T-helper 2 cell (primary cell): ENCODE measurements at places on chromosomes 16 and 17.

GRCh38 chr16:4380119-4381063 lies 8.7 kb downstream of the VASN start:
- no peak for DNase-seq

GRCh38 chr17:50476545-50477315 lies 1.9 kb upstream of the RSAD1 start:
- no peak for DNase-seq

DNA sequence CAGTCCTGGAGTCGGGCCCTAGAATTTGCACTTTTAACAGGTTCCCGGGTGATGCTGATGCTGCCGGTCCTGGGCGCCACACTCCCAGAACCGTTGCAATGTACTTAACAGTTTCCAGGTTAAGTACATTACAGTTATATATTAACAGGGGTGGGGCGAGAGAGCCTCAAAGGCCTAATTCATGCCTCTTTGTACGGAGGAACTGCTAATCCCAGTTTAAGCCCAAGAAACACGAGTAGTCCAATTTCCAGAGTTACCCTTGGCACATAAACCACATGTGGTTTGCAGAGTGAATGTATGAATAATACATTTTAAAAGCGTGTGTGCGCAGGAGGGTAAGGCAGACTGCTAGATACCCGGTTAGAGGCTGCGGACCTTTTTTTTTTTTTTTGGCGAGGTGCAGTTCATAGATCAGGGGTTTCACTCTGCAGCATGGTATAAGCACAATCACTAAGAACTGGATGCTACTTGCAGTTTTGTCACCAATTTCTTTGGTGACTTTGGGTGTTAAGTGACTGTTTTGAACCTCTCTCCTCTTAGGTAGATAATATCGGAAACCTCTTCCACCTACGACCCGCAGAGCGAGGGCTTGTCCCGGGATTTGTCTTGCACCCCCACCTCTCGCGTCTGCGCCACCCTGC lies 713 bp downstream of the COX11 start:
- DNase-seq = no peak

GRCh38 chr16:53605356-53605755 lies 98.3 kb downstream of the RPGRIP1L start:
- DNase-seq = no peak

GRCh38 chr17:77109764-77110359 lies 30.9 kb upstream of the SEC14L1 start:
- no peak for DNase-seq
